ENCODE measurements at places on chromosomes 6 and 20.

GRCh38 chr6:5093231-5094015 is 8.3 kb downstream of the PPP1R3G start:
- no peak for DNase-seq

- DNase-seq = no peak
Observed at GRCh38 chr20:15191082-15191723, 853.8 kb upstream of the FLRT3 start.

DNA sequence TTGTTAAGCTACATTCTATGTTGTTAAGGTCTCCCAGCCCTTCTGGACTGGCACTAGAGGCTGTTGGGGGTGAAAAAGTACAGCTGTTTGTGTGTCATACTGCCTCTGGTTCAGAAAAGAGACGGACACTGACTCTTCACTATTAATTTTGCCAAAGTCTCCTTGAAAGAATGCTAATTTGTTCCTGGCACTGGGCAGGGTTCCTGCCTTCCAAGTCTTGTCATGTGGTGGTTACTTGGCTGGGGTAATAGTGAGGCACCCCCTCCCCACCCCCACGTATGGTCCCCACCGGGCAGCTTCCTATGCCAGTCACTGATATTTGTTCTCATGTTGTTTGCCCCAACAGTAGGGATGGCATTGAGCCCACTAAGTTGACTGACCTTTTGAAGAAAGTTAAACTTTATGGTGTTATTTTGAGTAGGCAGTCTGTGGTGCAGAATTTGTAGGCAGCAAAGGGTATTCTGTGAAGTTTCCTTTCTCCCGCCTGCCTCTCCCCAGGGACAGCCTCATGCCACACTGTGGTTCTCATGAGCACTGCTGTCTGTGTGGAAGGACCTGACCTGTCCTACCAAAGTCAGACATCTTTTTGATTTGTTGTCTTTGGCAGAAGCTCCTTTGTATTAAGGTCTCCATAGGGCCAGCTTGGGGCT is 8.7 kb downstream of the CDS2 start:
- no peak for DNase-seq

DNA sequence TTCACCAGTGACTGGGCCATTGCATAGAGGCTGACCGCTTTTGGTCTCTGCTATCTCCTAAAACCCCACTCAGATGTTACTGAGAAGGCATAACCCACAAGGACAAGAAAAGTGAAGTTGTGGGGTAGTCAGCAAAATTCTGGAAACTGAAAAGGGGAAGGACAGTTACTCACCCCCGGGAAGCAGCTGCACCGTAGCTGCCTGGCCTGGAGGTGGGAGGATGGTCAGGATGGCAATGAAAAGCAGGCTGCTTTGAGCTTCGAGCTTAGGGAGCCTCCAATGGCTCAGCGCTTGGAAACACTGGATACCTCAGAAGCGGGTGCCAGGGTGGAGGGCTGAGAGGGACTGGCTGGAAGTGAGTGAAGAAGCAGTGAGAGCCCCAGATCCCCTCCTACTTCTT is 56.0 kb downstream of the KCNK5 start:
- DNase-seq = no peak

DNA sequence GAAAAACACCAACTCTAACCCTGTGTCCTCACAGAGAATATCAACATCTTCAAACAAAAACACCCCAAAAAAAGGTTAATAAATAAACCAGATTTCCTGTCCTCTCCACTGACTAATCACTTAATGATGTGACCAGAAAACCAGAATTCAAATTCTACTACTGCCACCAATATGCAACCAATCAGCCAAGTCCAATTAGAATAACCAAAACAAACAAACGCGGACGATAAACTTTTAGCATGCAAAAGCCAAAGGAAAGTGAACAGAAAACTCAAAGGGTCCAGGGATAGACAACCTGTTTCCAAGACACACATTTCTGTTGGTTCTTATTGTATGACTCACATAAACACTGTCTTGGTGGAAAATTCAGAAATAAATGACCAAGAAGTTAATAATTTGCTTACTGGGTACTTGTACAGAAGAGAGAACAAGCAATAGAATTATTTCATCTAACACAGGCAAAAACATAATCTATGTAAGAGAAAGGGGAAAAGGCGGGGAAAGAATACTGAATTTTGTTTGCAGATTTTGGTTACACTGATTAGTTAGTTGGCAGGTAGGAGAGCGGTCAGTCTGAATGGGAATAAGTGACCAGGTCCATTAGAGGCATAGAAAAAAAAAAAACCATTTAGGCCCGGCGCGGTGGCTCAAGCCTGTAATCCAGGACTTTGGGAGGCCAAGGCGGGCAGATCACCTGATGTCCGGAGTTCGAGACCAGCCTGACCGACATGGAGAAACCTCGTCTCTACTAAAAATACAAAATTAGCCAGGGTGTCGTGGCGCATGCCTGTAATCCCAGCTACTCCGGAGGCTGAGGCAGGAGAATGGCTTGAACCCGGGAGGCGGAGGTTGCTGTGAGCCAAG is 34.1 kb downstream of the HFE start:
- no peak for DNase-seq

GRCh38 chr6:22271081-22271480 is 25.8 kb downstream of the PRL start:
- DNase-seq = no peak

GRCh38 chr6:154370545-154370944 is 13.9 kb upstream of the IPCEF1 start:
- DNase-seq = peak; percentile 4

DNA sequence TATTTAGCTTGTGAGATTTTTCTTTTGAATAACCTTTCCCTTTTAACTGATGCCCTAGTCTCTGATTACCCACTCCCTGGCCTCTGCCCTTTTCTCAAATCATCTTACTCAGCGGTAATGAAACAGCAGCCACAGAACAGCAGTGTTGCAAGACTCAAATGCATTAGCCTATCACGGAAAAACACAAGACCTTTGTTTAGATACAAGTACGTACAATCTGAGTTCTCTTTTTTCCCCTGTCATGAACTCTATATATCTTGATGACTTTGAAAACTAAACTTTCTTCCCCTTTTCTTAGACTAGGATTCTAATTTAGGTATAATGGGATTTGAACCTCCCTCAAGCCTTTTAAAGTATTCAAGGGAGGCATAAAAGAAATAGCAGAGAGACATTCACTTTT is 1034.9 kb downstream of the EYS start:
- no peak for DNase-seq
